ENCODE measurements at places on chromosomes 11 and 22.

DNA sequence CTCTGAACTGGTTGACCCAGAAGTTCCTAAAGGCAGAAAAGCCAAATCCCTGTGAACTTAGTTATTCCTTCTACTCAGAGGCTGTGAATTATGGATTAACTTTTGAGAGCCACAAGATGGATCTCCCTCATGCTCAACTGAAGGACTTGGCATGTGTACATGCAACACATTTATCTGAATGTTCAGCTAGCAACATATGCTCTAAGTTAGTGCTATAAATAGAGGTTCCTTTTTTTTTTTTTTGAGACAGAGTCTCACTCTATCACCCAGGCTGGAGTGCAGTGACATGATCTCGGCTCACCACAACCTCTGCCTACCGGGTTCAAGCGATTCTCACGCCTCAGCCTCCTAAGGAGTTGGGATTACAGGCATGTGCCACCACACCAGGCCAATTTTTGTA lies 40.1 kb downstream of the EIF4ENIF1 start:
- DNase-seq = no peak

- DNase-seq = no peak
Measured at GRCh38 chr11:133977067-133977677, 20.4 kb upstream of the IGSF9B start.

DNA sequence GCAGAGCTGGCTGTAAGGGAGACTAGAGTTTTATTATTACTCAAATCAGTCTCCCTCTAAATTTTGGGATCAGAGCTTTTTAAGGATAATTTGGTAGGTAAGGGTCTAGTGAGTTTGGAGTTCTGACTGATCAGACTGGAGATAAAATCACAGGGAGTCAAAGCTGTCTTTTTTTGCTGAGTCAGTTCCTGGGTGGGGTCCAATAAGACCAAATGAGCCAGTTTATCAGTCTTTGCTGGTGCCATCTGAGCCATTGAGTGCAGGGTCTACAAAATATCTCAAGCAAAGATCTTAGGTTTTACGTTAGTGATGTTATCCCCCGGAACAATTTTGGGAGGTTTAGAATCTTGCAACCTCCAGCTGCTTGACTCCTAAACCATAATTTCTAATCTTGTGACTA lies 935.1 kb upstream of the RAG2 start:
- no peak for DNase-seq

DNA sequence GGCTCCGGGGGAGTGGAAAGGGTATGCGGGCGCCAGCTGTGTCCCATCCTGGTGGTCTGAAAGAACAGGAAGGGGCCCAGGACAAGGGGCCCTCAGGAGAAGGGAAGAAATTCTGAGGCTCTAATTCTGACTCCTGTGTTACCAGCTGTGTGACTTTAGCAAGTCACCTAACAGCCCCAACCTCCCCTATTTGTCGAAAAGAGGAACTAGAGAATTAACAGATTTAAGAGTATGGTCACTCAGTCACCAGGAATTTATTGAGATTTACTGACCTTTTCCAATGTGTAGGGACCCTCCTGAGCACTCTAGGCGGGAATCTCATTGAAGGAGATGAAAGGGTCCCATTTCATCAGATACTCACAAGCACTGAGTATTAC lies 14.6 kb downstream of the RPS6KA4 start:
- no peak for DNase-seq

DNA sequence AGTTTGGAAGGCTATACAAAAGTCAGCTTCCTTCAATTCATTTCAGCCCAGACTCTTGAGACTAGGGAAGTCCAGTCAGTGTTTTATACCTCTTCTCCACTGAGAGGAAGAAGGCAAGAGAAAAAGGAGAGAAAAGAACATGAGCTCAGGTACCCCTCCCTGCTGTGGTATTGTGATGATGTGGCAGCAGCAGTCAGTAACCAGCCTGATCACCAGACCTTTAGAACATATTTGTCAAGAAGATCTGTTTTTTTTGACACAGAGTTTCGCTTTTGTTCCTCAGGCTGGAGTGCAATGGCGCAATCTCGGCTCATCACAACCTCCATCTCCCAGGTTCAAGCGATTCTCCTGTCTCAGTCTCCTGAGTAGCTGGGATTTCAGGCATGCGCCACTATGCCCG lies 21.2 kb upstream of the RPS13 start:
- no peak for DNase-seq

All from body of pancreas (tissue), 4 donors.